ENCODE measurements at places on chromosomes 13 and 19.

DNA sequence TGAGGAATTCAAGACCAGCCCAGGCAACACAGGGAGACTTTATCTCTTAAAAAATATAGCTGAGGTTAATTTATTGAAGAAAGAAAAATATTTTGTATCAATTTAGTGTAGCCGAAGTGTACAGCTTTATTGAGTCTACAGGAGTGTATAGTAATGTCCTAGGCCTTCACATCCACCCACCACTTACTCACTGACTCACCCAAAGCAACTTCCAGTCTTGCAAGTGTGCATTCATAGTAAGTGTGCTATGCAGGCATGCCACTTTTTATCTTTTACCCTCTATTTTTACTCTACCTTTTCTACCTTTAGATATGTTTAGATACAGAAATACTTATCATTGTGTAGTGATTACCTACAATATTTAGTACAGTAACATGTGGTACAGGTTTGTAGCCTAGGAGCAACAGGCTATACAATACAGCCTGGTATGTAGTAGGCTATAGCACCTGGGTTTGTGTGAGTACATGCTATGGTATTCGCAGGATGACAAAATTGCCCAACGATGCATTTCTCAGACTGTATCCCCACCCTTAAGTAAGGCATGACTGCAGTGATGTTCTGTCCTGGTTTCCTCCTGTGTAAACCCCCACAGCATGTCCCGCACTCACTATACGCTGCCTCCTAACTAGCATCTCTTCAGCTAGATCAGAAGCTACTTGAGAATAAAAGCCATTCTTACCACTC, 15.3 kb upstream of the ATP12A start:
- DNase-seq, result no peak

- DNase-seq, result no peak
These were observed 268.5 kb downstream of the B3GLCT start for GRCh38 chr13:31468114-31468902.

DNA sequence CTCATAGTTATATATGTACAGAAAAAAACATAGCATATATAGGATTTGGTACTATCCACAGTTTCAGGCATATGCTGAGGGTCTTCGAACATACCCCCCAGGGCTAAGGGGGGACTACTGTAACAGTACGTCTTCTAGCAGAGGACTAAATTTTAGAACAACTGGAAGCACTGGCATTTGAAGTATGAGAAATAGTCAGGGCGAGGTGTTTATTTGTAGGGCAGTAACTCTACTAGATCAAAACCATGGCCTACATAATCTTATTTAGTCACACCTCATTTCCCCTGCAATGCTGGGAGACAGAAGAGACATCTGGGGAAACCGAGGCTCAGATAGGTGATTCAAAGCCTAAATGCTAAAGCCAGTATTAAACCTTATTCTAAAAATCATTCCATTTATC, 245.6 kb downstream of the DCT start:
- DNase-seq, result no peak

DNA sequence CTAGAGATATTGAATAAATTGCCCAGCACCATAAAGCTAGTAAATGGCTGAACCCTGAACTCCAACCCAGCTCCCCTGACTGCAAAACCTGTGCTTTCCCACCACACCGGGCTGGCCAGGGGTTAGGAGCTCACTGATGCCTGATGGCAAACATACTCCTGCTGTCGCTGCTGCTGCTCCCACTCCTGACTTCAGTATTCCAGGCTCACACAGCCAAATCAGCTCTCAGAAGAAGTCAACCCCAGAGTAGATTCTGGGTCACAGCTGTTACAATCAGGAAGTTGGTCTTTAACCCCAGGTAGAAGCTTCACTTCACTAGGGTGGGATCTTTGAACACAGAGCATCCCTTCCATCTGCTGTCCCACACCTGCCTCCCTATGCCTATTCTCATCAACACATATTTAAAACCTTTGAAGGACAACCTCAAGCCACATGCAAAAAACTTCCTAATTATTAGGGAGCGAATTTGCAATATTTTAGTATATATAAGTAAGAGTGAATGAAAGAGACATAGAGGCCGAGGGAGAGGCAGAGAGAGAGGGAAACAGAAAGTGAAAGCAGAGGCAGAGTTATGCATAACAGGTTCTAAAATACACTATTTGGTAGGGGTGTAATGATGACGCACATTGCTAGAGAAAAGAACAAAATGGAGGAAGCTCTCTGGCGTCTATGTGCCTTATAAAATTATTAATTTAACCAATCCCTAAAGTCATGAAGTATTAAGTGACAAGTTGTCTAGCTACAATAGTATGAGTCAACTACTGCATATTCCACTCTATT, 99.4 kb upstream of the SERP2 start:
- no peak for DNase-seq

- no peak for DNase-seq
These were observed 25.7 kb upstream of the TPP2 start for GRCh38 chr13:102571075-102571474.

GRCh38 chr13:28093881-28094280, 6.5 kb downstream of the FLT3 start:
- no peak for DNase-seq

GRCh38 chr19:50319156-50319555, 10.0 kb downstream of the KCNC3 start:
- DNase-seq, result no peak

GRCh38 chr13:27522847-27523246, 72.5 kb upstream of the MTIF3 start:
- no peak for DNase-seq

- no peak for DNase-seq
These were observed 11.9 kb upstream of the APOC4 start for GRCh38 chr19:44930088-44930487.

DNA sequence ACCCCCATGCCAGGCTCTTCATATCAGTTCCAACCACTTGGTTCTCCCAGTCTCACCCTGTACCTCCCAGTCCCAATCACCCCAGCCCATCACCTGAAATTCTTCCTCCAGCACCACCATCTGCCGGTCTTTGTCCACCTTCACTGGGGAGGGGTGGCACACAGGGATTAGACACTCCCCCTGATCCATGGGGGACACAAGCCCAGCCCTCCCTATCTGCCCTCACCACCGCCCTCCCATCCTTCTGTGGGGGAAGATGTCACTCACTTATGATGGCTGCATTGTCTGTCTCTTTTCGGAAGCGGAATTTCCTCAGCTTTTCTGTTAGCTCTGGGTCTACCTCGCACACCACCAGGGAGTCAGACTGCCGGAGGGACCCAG, 685 bp downstream of the GMFG start:
- no peak for DNase-seq

DNA sequence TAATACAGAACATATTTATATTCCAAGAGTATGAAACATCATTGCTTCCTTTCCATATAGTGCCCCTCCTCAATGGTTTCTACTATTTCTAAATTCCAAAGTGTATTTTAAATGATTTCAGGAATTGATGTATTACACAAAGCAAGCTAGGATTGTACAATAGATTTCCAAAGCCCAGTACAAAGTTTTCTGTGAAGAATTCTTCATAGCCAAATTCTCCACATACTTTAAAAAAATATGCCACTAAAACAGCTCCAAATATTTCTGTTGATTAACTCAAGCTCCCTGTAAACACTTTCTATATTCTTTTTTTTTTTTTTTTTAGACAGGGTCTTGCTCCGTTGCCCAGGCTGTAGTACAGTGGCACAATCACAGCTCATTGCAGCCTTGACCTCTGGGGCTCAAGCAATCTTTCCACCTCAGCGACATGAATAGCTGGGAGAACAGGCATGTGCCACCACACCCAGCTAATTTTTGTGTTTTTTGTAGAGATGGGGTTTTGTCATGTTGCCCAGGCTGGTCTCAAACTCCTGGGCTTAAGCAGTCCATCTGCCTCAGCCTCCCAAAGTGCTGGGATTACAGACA, 50.6 kb downstream of the ELF1 start:
- no peak for DNase-seq

DNA sequence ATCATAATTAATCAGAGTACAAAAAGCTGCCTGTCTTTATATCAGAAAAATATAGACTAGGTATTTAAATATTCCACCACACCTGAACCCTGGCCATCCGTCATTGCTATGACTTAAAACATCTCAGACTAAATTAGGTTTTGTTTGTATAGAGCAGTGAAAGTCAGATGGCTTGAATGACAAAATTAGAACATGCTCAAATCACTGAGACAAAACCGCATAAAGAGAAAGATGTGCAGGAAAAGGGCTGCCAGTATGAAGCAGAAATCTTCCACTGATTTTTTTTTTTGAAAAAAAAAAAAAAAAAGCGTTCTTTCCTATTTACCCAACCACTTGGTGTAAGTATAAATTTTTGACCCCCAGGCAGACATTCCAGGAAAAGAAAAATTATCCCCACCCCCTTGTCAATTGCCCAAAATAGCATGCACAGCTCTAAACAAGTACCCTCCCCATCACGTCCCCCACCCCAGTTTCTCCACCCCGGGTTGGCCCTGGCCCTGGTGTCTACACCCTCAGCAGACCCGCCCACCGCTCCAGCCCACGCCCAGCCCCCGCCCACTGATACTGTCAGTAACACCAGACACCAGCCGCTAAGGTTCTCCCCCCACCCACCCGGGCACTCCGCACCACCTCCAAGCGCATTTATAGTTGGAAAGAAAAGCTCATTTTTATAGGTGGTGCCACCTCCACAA, 118.6 kb downstream of the URI1 start:
- DNase-seq, result no peak

GRCh38 chr19:49231804-49232203, 74.2 kb downstream of the TRPM4 start:
- no peak for DNase-seq
